ENCODE measurements at places on chromosomes 5 and 9. TPM values are rescaled to one million over a fixed set of nuclear protein-coding genes. Genes with fewer than 3 reads are reported as not detected.

SPINK4 gene
- total RNA-seq = not detected

CDX1 gene
- 0.66 TPM for total RNA-seq

DNA sequence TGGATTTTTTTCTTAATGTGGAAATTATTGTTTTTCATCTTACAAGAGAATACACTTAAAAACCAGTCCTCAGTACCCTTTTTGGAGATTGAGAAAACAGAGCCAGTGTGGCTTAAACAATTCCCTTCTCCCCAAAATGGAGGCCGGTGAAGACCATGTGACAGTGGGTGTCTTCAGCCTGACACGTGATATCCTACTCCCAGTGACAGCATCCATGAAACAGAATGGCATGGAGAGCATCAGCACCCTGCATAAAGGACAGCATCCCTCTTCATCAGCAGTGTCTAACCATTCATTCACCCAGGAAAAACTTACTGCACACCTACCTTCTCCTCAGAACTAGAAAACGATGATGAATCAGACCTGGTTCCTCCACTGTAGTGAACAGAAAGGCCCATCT, 103.4 kb upstream of the RAI14 start:
- no peaks in the 10 kb centered on the region for H3K36me3 ChIP-seq
- no peaks in the 10 kb centered on the region for H3K4me1 ChIP-seq
- H3K4me3 ChIP-seq = no peak overlapping the region
- no peak overlapping the region for H3K27ac ChIP-seq
- no peak for DNase-seq

- no peaks in the 10 kb centered on the region for H3K4me1 ChIP-seq
- H3K4me3 ChIP-seq = no peak overlapping the region
- no peaks in the 10 kb centered on the region for H3K27me3 ChIP-seq
- no peak overlapping the region for H3K27ac ChIP-seq
- no peak for DNase-seq
- no peaks in the 10 kb centered on the region for H3K36me3 ChIP-seq
These were observed 29.8 kb downstream of the CCDC192 start for GRCh38 chr5:127732963-127733362.

DNA sequence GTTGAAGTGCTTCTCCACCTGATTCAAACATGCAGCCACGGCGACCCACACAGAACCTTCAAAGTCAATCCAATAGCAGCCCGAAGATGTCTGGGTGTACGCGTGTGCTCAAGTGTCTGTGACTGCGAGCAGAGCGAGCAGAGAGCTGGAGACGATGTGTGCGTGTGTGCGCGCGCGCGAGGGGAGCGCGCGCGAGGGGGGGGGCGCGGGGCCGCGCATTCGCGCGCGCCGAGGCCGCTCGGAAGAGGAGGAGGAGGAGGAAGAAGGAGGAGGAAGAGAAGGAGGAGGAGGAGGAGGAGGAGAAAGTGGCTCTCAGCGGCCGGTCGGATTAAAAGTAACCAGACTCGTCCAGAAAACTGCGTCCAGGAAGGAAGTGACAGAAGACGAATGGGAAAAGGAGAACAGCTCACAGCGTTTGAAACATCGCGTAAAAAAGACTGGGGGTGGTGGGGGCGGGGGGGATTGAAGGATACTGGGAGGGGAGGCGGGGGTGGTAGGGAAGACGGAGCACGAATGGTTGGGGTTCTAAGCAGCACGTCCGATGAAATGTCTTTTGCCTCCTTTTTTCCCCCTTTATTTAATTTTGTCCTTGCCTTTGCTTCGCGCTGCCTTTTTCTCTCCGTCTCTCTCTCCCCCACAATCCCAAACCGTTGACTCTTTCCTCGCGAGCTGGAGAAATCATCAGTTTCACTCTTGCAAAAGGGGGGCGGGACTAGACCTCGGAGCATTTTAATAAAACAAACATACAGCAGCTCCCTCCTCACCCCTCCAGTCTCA, at the start of gene MEF2C:
TSS of gene MEF2C (minus strand) at position 126 of the 777 bp plus-strand sequence. CDS start 59,396 bp downstream, outside the sequence.
- H3K27ac ChIP-seq = peak within 1 kb of the TSS; percentile 82
- H3K4me3 ChIP-seq = peak within 1 kb of the TSS; percentile 48
- H3K36me3 ChIP-seq = no peaks in the 10 kb centered on the region
- no peaks in the 10 kb centered on the region for H3K27me3 ChIP-seq
- peaks cover 3% of the 10 kb centered on the region for H3K4me1 ChIP-seq
